Effector memory CD4-positive, alpha-beta T cell (primary cell): ENCODE measurements at places on chromosomes 7 and 10.
A peak's percentile ranks its signal among the peaks of the same experiment; 100 is the strongest.

- no peak for DNase-seq
Observed at GRCh38 chr10:12191715-12192114, 4.0 kb downstream of the NUDT5 start.

DNA sequence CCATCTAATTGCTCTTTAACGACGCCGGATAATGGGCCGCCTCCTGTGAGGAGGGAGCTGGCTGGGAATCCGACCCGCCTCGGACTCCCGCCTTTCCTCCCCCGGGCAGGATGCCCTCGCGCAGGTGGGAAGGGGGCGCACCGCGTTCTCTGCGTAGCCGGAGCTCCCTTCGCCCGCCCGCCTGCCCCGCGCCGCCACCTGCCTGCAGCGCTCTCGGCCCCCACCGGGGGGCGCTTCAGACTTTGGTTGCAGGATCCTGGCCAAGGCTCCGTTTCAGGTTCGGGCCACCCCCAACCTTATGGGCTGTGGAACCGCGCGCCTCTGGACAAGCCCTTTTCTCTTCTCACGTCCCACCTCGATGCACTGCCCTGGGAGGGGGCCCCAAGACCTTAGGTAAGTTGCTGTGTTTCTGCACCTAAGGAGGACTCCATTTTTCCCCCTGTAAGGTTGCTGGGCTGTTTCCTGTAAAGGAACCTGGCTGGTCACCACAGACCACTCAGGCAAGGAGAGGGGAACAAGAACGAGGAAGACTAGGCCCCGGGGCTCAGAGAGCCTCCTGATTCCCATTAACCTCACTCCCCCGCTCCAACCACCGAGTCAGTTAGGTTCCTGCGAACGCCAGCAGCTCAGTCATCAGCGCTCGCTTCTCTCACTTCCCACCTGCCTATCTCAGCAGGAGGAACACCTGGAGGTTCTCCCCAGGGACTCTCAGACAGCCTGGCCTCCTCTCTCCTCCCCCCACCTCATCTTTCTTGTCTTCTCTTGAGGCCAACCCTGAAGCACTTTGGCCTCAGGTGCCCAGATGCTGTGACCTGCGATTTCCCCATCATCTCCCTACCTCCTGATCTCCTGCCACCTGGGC is 11.3 kb upstream of the KAZALD1 start:
- DNase-seq, result peak; percentile 64

- no peak for DNase-seq
Observed at GRCh38 chr10:35353805-35354204, 17.5 kb downstream of the CCNY start.

DNA sequence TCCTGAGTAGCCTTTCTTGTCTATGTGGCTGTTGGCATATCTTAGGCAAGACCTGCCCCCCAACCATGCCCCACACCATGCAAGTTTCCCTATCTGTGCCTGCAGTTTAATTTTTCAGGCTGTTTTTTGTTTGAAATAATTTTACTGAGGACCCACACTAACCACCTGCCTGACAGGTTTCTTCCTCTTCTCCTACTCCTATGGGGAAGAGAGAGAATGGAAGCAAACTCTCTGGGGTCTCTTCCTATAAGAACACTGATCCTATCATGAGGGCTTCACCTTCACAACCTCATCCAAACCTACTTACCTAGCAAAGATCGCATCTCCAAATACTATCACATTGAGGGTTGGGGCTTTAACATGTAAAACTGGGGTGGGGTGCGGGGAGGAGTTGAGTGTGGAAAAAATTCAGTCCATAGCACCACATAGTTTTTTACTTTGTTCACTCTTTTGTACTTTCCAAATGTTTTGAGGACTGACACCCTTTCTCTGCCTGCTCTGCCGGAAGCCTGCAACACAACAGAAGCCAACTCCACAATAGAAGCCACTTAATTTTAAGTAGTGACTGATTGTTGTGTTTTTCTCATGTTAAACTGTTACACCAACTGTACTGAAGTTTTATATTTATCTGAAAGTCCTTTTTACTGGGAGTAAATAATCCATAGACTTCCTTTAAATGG is 67.2 kb upstream of the CSTF2T start:
- DNase-seq, result no peak

DNA sequence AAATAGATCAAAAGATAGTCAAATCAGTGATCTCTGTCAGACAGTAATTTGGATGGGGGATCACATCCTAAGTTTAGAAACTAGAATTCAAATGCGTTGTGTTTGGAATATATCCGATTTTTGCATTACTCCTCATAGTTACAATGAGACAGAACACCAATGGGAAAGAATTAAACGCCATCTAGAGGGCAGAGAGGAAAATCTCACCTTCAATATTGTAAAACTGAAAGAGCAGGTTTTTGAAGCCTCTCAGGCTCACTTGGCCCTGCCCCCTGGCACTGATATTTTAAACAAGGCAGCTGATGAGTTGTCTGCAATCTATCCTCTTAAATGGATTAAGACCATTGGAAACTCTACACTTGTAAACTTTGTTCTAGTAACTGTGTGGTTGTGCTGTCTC is 17.7 kb downstream of the FRG2B start:
- DNase-seq, result no peak

DNA sequence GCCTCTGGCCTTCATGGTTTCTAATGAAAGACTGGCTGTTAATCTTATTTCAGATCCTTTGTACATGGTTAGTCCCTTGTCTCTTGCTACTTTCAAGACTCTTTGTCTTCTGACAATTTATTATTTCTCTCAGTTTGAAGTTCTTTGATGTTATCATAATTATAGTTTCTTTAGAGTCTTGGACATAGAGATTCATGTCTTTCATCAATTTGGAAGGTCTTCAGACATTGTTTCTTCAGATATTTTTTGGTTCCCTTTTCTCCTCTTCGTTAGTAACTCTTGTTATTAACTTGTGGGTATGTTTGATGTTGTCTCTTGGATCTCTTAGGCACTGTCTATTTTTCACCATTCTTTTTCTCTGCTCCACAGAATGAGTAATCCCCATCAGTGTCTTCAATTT is 8.7 kb downstream of the ZNF37A start:
- no peak for DNase-seq

GRCh38 chr7:107962817-107963216 is 40.1 kb downstream of the LAMB1 start:
- no peak for DNase-seq
